Left kidney (tissue), 8 donors: ENCODE measurements at places on chromosomes 1 and 21. TPM values are rescaled to one million over a fixed set of nuclear protein-coding genes. Genes with fewer than 3 reads are reported as not detected.

GRCh38 chr1:161200992-161201835 is 953 bp upstream of the NDUFS2 start:
- no peak for DNase-seq

DNA sequence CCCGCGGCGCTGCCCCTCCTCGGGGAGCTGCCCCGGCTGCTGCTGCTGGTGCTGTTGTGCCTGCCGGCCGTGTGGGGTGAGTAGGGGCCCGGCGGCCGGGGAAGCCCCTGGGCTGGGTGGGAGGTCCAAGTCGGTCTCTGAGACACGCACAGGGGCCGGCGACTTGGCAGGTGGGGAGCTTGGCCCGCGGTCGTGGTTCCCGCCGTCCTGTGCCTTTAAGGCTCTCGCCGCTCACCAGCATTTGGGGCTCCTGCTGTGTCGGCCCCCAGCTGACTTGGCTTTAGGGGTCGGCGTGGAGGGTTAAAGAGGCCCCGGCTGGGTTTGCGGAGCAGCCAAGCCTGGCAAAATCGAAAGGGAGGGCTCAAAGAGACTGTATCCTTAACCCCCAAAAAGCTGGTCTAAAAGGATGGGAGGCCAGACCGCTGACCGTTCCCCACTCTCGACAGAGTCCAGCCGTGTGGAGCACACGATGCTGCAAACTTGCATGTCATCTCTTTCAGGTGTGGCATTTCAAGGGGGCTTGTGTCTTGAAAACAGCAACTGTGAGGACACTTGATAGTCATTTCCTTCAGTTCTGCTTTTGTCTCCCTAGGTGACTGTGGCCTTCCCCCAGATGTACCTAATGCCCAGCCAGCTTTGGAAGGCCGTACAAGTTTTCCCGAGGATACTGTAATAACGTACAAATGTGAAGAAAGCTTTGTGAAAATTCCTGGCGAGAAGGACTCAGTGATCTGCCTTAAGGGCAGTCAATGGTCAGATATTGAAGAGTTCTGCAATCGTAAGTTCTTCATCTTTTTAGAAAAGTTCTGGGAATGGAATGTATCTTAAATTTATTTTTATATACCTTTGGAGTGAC is 540 bp downstream of the CD55 start:
- DNase-seq = peak; percentile 46

DNA sequence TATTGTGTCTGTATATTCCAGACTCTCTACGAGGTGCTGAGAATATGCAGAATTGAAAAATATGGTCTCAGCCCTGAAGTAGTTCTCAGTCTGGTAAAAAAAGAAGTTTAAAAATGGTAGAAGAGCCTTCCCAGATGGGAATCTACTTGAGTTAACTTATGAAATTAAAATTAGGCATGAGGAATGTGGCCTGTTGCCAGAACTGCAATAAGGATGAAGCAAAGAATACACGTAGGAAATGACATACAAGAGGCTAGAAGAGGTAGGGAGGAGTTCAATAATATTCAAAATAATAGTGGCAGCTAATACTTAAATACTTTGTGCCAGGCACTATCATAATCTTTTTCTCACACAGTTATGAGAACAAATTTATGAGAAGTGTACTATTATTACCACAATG is 6.3 kb downstream of the ASPM start:
- DNase-seq = no peak

Gene DPYD
- polyA plus RNA-seq = 11.9 TPM

- DNase-seq = peak; percentile 20
Observed at GRCh38 chr1:214637722-214638458, 34.9 kb downstream of the CENPF start.

- DNase-seq = no peak
Observed at GRCh38 chr1:115783311-115783710, 14.8 kb upstream of the CASQ2 start.

Gene HEYL
- 20.6 TPM for polyA plus RNA-seq

GRCh38 chr1:145956781-145957442 is 905 bp downstream of the LIX1L start:
- DNase-seq = no peak

- no peak for DNase-seq
Observed at GRCh38 chr1:150809651-150810050, 1.6 kb upstream of the CTSK start.

DNA sequence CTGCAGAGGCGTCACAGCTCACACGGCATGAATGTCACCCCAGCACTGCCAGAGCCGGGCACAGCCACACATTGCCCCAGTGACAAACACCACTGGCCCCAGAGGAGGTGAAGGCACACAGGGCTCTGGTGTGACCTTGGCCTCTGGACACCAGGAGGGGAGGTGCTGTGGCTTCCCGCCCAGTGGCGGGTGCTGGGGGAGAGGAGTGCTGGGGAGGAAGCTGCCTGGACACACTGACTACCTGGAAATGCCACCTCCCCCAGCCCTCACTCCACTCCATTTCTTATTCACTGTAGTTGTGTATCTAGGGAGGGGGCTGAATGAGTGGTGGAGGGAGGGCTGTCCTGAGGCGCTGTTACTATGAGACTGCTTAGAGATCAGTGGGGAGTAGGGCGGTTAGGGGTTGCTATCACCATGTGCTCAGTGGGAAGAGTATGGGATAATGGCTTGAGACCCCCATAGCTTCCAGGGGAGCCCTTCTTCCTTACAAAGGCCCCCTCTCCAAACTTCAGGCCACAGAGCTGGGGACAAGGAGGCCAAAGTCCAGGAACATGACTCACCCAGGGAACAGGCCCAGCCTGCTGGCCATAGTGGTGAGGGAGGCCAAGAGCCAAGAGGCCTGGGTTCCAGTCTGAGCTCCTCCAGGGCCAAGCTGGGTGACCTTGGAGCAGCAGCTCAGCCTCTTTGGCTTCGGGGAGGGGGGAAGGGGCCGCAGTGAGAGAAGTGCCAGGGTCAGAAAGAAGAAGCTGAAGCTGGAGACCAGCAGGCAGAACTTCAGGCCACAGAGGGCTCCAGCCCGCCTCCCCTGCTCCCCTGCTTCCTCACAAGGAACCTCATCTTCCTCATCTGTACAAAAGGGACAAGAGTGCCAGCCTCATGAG is 40.1 kb downstream of the AHDC1 start:
- DNase-seq = no peak

DNA sequence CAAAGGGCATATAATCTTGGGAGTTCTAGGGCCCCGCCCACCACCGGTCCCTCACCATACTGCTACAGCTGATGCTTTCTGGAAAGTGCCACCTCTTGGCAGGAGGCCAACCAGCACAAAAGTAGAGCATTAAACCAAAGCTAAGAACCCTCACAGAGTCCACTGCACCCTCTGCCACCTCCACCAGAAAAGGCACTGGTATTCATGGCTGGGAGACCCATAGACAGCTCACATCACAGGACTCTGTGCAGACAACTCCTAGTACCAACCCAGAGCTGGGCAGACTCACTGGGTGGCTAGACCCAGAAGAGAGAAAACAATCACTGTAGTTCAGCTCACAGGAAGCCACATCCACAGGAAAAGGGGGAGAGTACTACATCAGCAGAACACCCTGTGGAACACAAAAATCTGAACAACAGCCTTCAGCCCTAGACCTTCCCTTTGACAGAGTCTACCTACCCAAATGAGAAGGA is 10.8 kb downstream of the THEM4 start:
- DNase-seq = no peak

Gene CLCA4
- not detected for polyA plus RNA-seq

Gene PADI4
- polyA plus RNA-seq = 0.17 TPM

GRCh38 chr1:234214129-234214910 is 158.9 kb upstream of the COA6 start:
- DNase-seq = peak; percentile 14

Gene GNAT2
- polyA plus RNA-seq = not detected

DNA sequence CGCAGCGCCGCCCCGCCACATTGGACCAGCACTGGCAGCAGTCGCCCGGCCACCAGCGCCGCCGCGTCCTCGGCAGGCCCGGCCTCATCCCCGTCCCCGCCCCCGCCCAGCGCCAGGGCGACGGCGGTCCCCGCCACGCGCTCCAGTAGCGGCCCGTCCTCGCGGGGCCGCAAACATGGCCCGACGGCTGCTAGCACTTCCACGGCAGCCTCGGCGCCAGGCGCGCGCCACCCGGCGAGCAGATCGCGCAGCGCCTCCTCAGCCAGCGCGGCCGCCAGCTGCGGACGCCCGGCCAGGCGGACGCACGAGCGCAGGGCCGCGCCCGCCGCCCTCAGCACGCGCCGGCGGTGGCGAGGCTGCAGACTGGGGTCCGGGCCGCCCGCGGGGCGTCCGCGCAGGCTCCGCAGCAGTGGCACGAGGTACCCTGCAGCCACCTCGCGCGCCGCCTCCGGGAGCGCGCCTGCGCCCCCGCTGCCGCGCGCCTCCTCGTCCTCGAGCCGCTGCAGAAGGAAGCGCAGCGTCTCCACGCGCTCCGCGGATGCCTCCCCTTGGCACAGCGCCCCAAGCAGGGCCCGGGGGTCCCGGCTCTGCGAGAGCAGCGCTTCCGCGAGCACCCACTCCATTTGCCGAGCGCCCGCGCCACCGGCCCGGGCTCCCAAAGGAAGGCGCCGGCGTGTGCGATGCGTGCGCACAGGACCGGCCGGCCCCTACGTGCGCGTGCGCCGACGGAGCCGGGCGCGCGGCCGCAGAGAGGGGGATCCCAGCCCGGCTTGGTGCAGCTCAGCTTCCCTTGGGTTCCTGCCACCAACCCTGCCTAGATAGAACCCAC is at the start of gene TARBP1:
TSS of gene TARBP1 (minus strand) at position 699 of the 829 bp plus-strand sequence. CDS start at position 623, 76 bp downstream.
- peak; percentile 82 for DNase-seq

DNA sequence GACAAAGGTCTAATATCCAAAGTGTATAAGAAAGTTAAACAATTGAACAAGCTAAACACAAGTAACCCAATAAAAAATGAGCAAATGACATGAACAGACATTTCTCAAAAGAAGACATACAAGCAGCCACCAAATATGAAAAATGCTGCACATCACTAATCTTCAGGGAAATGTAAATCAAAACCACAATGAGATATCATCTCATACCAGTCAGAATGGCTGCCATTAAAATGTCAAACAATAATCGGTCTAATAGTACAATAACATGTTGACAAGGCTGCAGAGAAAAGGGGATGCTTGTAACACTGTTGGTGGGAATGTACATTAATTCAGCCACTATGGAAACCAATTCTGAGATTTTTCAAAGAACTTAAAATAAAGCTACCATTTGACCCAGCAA is 264.1 kb downstream of the AKT3 start:
- no peak for DNase-seq

Gene PTPN7
- 1.3 TPM for polyA plus RNA-seq

DNA sequence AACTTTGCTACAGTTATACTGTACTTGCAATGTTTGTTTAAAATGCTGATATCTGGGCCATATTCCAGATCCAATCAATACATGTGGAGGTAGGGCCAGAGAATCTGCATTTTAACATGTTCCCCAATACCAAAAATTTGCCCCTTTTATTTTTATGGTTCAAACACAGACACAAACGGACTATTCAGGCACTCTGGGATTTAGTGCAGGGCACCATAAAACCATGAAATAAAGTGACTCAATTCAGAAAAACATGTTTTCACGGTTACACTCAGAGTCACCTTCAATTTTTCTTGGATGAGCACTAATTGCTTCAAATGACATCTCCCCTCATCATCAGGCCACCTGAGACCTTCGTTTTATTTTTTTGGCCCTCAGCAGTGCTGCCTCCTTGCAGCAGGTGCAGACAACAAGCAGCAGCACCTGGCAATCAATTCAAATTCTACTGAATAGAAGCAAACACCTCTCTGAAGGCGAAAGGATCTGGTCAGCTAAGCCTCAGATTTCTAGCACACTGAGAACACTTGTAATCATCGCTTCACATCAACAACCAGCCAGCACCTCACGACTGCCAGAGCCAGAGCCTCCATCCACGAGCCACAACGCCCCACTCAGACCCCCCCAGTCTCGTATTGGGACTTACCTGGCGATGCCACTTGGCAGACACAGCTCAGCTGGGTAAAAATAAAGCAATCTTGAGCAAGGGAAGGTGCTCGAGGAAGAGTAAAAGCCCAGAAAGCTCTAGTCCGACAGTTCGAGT is 1.1 kb downstream of the ERO1B start:
- DNase-seq = no peak

GRCh38 chr1:207313131-207313530 is 8.3 kb upstream of the CD55 start:
- no peak for DNase-seq

DNA sequence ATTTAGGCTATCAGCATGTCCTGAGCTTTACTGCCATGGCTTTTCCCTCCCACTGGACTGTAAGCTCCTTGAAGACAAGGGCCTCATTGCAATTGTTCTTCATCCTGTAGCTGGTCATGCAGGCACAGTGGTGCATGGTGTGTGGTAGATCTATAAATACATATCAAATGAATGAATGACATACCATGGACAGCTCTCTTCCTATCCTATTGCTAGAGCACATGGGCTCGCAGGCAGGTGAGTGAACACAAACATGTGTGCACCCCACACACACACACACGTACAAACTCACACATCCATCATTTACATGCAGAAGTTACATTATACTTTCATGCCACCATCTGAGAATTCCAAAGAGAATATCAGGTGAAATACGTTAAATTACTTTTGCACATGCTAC is 172.9 kb upstream of the RUNX1 start:
- no peak for DNase-seq

DNA sequence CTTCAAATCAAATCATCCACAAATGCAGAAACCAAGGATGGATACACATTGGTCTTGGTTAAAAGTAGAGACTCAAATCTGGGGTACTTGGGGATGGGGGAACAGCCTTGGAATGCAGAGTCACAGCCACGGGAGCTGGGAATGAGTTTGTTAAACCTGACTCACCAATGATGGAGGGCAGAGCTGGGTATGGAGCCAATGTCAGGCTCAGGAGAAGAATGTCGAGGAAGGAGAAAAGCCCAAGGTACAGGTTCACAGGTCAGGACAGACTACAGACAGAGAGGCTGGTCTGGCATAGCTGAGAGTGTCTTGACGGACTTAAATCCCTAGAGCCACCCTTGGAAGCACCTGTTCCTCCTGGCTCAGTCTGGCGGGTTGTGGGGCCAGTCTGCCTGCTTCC is 237.6 kb downstream of the NTNG1 start:
- no peak for DNase-seq

GRCh38 chr1:159936273-159936904 is 9.0 kb downstream of the IGSF9 start:
- DNase-seq = no peak

DNA sequence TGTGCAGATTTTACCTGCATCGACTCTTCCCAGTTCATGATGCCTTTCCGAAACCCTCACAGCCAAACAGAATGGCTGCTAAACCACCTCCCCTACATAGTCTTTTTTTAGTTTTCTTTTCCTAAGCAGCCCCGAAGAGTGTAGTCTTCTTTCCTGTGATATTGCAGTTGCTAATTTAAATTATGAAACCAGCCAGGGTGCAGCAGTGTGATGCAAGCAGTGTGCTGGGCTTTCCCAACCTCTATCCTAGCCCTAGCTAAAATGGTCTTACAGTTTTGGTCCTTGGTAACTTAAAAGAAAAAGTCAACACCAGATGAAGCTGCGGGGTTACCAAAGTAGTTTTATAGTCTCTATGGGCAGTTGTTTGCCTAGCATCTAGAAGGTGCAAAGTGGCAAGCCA is 82.0 kb upstream of the GCLM start:
- DNase-seq = no peak

- DNase-seq = no peak
Observed at GRCh38 chr1:45335855-45336324, 4.1 kb upstream of the TOE1 start.

GRCh38 chr21:40243685-40244084 is 376.4 kb downstream of the PCP4 start:
- DNase-seq = no peak

Gene APOBEC4
- 0.10 TPM for polyA plus RNA-seq
